Right renal pelvis (tissue), 4 donors: ENCODE measurements at places on chromosomes 6 and 20.

- DNase-seq, result no peak
These were observed 16.9 kb upstream of the HBS1L start for GRCh38 chr6:135071541-135071940.

GRCh38 chr6:37554480-37554819 lies 54.8 kb upstream of the CCDC167 start:
- DNase-seq, result no peak

GRCh38 chr20:53916173-53916512 lies 154.3 kb downstream of the BCAS1 start:
- DNase-seq, result no peak

- no peak for DNase-seq
These were observed 324 bp downstream of the JPH2 start for GRCh38 chr20:44186674-44187053.

- no peak for DNase-seq
These were observed 11.4 kb upstream of the SSTR4 start for GRCh38 chr20:23023621-23024177.

GRCh38 chr6:16511723-16512489 lies 249.4 kb downstream of the ATXN1 start:
- no peak for DNase-seq

GRCh38 chr6:7431674-7432390 lies 42.2 kb downstream of the RIOK1 start:
- no peak for DNase-seq

GRCh38 chr6:165842281-165842936 lies 179.4 kb upstream of the PDE10A start:
- DNase-seq, result no peak

- no peak for DNase-seq
These were observed 6.0 kb upstream of the VEGFA start for GRCh38 chr6:43763812-43764522.

- DNase-seq, result no peak
These were observed 28.2 kb downstream of the ZFAND3 start for GRCh38 chr6:37847704-37848103.

GRCh38 chr6:39882531-39882899 lies 51.7 kb downstream of the MOCS1 start:
- DNase-seq, result peak; percentile 68

- DNase-seq, result no peak
These were observed 154.3 kb downstream of the VEGFA start for GRCh38 chr6:43924222-43924702.

DNA sequence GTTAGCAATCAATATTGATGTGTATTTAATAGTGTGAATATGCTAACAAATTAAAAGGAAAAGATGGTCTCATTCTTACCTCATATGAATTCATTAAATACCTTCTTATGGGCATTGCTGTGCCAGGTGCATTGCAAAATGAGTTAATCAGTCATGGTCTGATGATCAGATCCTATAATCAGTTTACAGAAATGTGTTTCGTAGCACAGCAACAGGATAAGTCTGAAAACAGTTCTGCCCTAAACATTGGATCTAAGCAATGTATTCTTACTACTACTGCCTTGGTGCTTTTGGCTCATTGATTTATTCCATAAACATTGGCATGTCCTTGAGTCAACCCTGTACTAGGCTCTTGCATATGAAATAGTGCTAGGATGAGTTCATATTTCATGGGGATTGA lies 417.0 kb upstream of the JAG1 start:
- no peak for DNase-seq

- peak; percentile 51 for DNase-seq
These were observed 8.3 kb downstream of the CCM2L start for GRCh38 chr20:32018269-32019155.

DNA sequence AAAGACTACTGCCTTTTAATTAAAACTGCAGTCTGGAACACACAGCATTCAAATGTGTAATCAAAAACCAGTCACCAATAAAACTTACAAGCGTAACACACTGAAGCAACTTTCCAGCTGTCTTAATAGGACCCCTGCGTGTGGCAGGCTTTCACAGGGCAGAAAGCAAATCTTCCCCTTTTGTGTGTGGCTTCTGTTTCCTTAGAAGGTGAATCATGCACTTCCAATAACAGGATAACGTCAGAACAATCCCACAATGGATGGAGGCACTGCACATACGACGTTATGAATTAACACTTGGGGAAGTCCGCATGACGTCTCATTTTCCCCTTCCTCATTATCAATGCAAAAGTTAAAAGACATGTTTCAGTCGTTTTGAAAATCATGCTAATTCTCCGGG lies 44.8 kb downstream of the INSM1 start:
- DNase-seq, result no peak

GRCh38 chr6:26033941-26034354 lies 53.3 kb upstream of the HFE start:
- no peak for DNase-seq

GRCh38 chr20:15333170-15333569 lies 995.8 kb upstream of the FLRT3 start:
- DNase-seq, result no peak

DNA sequence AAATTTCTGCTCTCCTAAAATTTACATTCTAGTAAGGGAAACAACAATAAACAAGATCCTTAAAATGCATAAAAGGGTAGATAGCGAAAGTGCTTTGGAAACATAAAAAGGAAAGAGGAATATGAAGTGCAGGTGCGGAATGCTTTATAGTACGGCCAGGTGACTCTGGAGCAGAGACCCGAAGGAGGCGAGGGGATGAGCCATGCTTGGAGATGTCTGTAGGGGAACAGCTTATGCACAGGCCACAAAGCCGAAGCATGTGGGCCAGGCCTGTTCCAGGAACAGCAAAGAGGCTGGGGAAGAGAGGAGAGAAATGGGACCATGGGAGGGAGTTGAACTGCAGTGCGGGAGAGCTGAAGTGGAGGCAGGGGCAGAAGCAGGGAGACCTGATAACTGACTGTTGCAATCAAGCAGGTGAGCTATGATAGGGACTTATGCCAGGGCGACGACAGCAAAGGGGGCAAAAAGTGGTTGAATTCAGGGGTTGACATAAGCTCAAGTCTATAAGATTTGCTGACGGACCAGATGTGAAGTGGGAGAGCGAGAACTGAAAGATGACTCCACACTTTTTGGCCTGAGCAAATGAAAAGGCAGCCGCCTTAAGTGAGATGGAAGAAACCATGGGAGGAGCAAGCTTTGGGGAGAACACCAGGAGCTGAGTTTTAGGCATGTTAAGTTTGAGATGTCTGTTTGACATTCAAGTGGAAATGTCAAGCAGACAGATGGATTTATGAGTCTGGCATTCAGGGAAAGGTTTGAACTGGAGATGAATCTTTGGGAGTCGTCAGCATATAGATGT lies 83.1 kb downstream of the CNBD2 start:
- DNase-seq, result no peak

DNA sequence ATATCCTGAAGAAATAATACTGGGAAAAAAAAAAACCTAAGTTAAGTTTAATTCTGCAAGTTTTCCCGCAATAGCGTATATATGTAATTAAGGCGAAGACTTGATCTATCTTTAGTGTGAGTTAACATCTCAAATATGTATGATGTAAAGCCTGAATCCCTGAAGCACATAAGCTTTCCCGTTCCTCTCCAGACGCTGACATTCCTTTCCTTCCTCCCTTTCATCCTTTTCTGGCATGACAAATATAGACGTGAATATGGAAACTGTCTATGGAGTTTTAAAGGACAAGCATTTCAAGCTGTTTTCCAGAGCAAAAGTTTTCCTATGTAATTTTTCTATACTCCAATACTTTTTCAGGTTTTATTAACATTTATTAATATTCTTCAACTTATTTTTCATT lies 637.0 kb downstream of the COL12A1 start:
- no peak for DNase-seq

GRCh38 chr20:58711266-58712051 lies 18.9 kb downstream of the NPEPL1 start:
- DNase-seq, result no peak

- no peak for DNase-seq
These were observed 10.6 kb downstream of the PGK2 start for GRCh38 chr6:49776444-49776843.

- no peak for DNase-seq
These were observed 39.7 kb downstream of the ZC3H12D start for GRCh38 chr6:149445095-149445466.

GRCh38 chr20:46078954-46079353 lies 10.8 kb downstream of the NCOA5 start:
- no peak for DNase-seq

DNA sequence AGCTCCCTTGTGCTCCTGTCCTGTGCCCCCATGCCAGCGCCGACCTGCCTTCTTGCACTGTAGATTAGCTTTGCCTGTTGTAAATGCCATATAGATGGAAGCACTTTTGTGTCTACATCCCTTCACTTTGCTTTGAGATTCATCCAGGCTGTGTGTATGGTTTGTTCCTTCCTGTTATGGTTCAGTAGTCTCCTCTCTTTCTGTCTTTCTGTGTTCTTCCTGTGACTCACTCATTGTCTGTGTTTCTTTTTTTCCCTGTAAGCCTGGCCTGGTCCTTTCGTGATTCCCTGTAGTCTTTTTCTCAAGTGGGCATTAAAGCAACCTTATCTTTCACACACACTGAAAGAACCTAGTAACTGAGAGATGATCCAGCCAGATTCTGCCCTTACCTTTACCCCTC lies 66.6 kb downstream of the JARID2 start:
- no peak for DNase-seq

- no peak for DNase-seq
These were observed 33.7 kb upstream of the SIRPA start for GRCh38 chr20:1861347-1861976.

DNA sequence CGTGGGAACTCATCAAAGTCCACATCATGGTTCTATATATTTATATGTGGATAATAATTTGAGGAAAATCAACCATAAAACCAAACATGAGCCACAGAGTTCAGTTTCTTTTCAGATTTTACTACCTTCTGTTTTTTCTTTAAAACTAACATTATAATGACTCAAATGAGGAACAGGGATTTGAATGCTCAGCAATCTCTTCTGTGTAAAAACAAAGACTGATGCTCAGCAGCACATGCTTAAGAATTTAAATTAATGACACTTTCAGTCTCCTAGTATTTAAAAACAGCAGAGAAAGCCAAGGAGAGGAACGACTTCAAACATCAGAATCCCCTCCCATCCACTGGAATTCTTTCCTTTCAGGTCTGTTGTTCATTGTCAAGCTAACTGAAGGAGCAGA lies 72.7 kb downstream of the PSMG4 start:
- no peak for DNase-seq

DNA sequence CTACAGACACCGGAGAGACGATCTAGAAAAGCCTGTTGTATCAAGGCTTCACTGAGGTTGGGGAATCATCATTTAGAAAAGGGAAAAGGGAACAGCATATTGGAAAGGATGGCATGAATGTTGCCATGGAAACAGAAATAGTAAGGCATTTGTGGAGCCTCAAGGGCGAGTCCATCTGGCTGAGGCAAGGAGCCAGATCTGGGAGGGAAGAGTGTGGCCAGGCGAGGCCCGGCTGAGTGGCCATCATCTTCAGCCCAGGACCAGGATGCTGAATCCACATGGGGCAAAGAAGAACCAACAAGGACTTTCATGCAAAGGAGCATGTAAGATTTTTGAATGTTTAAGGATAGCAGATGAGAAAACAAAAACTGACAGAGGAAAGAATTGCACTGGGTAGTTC lies 85.8 kb downstream of the MAP3K5 start:
- no peak for DNase-seq
